H1 (cell line): ENCODE measurements at places on chromosomes 2 and 18. TPM values are rescaled to one million over a fixed set of nuclear protein-coding genes. Genes with fewer than 3 reads are reported as not detected.

The GALNT3 gene
- 22.6 and 23.6 TPM in 2 replicates for total RNA-seq

The PPP1R1C gene
- 2.5 and 5.3 TPM in 2 replicates for total RNA-seq

The PRKAG3 gene
- not detected in 2 replicates for total RNA-seq

DNA sequence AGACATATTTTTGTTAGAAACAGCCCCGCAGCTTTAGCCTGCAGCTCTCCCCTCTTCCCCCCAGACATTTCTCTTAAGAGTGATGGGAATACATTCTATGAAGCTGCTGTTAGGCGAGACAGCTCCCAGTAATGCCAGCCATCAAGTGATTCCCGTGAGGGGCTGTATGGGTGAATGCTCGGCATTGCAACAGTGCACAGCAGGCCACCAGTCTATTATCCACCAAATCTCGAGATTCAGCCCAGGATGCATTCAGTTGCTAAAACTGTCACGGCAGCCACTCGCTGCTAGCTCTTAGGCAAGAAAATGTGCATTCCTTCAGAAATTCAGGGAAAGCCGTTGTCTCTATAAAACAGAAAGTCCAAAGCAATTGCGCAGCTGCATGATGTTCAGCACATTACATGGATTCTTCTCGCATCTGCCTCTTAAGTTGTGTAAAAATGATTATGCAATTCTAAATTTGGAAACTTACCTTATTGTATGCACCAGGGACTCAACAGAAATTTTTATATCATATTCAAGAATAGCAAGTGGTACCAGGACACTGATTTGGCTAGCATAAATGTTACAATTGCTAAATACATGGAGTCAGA lies 211.3 kb upstream of the ARL4C start:
- H3K27ac ChIP-seq: no peak overlapping the region
- peaks cover 5% of the 10 kb centered on the region for H3K4me1 ChIP-seq
- H3K27me3 ChIP-seq: peaks cover 5% of the 10 kb centered on the region; the same call in 1 of the 2 replicates
- DNase-seq: no peak
- H3K4me3 ChIP-seq: no peak overlapping the region

GRCh38 chr2:45029215-45029614 lies 20.0 kb upstream of the SIX2 start:
- no peak overlapping the region for H3K4me3 ChIP-seq
- no peaks in the 10 kb centered on the region for H3K4me1 ChIP-seq
- no peak for DNase-seq
- no peaks in the 10 kb centered on the region for H3K27me3 ChIP-seq
- H3K27ac ChIP-seq: no peak overlapping the region

GRCh38 chr2:177038787-177039484 lies 173.7 kb upstream of the HNRNPA3 start:
- no peaks in the 10 kb centered on the region for H3K27me3 ChIP-seq
- H3K36me3 ChIP-seq: no peaks in the 10 kb centered on the region
- no peaks in the 10 kb centered on the region for H3K4me1 ChIP-seq
- H3K27ac ChIP-seq: no peak overlapping the region
- no peak overlapping the region for H3K4me3 ChIP-seq
- DNase-seq: no peak

- no peak for DNase-seq
- H3K27me3 ChIP-seq: no peaks in the 10 kb centered on the region
- H3K4me1 ChIP-seq: no peaks in the 10 kb centered on the region
- no peak overlapping the region for H3K4me3 ChIP-seq
Measured at GRCh38 chr2:185644828-185645227, 93.8 kb upstream of the FSIP2 start.

DNA sequence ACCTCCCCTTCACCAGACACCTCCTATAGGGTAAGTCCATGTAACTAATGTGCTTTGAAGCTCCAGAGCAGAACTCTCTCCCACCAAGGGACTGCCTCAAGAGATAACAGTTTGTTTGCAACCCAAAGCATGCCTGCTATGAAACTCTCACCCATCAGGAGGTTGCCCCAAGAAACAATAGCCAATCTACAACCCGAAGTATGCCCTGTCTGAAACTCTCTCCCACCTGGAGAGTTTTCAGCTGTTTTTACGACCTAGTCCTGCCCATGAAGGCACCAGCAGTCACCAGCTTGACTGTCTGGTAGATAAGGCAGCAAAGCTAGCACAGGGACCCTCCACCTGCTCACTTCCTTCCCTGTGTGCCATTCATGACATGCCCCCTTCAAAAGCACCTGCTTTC lies 533.9 kb upstream of the CRIM1 start:
- no peak overlapping the region for H3K4me3 ChIP-seq
- H3K4me1 ChIP-seq: peaks cover 3% of the 10 kb centered on the region; the same call in 1 of the 2 replicates
- no peaks in the 10 kb centered on the region for H3K27me3 ChIP-seq
- H3K36me3 ChIP-seq: no peaks in the 10 kb centered on the region
- DNase-seq: peak; percentile 50
- no peak overlapping the region for H3K27ac ChIP-seq

- H3K4me1 ChIP-seq: peaks cover 20% of the 10 kb centered on the region
- DNase-seq: no peak
- H3K27me3 ChIP-seq: no peaks in the 10 kb centered on the region
Measured at GRCh38 chr2:79975791-79976565, 328.6 kb downstream of the LRRTM1 start.

GRCh38 chr2:109663721-109664120 lies 49.6 kb downstream of the SOWAHC start:
- H3K27me3 ChIP-seq: no peaks in the 10 kb centered on the region
- H3K4me3 ChIP-seq: no peak overlapping the region
- no peak overlapping the region for H3K27ac ChIP-seq
- DNase-seq: no peak
- peaks cover 3% of the 10 kb centered on the region for H3K4me1 ChIP-seq

DNA sequence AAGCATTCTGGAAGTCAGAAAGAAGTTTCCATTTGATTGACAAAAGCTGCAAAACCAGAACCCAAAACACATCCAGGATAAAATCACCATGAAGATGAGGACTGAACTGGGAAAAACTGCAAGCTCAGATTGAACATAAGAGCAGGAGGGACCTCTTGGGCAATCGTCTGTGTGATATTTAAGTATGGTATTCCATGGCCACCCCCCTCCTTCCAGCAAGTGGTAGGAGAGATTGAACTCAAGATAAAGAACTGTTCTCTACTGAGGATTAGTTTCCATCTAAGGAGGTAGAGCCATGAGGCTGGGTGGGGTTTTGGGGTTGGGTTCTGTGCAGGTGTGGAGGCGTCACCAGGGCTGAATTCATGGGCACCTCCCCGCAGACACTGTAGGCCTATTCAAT lies 251.1 kb downstream of the NCKAP5 start:
- peaks cover 1% of the 10 kb centered on the region for H3K27me3 ChIP-seq
- DNase-seq: no peak
- H3K27ac ChIP-seq: no peak overlapping the region

- DNase-seq: no peak
- no peaks in the 10 kb centered on the region for H3K27me3 ChIP-seq
- H3K4me1 ChIP-seq: no peaks in the 10 kb centered on the region
- no peaks in the 10 kb centered on the region for H3K36me3 ChIP-seq
Measured at GRCh38 chr2:140392824-140393223, 1612.6 kb upstream of the NXPH2 start.

- no peaks in the 10 kb centered on the region for H3K36me3 ChIP-seq
- DNase-seq: no peak
- H3K4me3 ChIP-seq: no peak overlapping the region
- H3K27me3 ChIP-seq: no peaks in the 10 kb centered on the region
Measured at GRCh38 chr2:231642631-231643494, 50.2 kb downstream of the TEX44 start.

- DNase-seq: peak; percentile 65
- peaks cover 49% of the 10 kb centered on the region for H3K27me3 ChIP-seq
- no peaks in the 10 kb centered on the region; the same call in 1 of the 2 replicates for H3K4me1 ChIP-seq
- H3K4me3 ChIP-seq: peak overlapping the region; percentile 41
Measured at GRCh38 chr2:222320436-222321395, 21.9 kb upstream of the PAX3 start.

- no peaks in the 10 kb centered on the region for H3K36me3 ChIP-seq
- no peaks in the 10 kb centered on the region for H3K4me1 ChIP-seq
- no peak overlapping the region for H3K27ac ChIP-seq
Measured at GRCh38 chr18:73060666-73061288, 193.0 kb upstream of the NETO1 start.
